ENCODE measurements at places on chromosomes 6 and 20.

GRCh38 chr6:119545245-119545644 is 195.7 kb upstream of the MAN1A1 start:
- DNase-seq: no peak

- no peak for DNase-seq
These were observed 112.1 kb downstream of the TCP11 start for GRCh38 chr6:35028781-35029769.

DNA sequence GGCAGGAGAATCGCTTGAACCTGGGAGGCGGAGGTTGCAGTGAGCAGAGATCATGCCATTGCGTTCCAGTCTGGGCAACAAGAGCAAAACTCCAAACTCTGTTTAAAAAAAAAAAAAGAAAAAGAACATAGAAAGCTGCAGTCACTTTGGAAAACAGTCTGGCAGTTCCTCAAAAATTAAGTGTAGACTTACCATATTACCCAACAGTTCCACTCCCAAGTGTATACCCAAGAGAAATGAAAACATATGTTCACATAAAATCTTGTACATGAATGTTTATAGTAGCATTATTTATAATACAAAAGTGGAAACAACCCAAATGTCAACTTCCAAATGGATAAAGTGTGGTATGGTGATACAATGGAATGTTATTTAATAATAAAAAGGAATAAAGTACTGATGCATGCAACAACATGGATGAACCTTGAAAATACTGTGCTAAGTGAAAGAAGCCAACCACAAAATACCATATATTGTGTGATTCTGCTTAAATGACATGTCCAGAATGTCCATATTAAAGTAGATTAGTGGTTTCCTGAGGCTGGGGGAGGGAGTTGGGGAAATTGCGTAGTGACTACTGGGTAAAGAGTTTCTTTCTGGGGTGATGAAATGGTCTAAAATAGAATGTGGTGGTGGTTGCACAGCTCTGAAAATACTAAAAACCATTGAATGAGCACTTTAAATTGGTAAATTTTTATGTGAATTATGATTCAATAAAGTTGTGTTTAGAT is 62.9 kb downstream of the SUN5 start:
- DNase-seq: no peak

GRCh38 chr6:128246472-128247260 is 273.7 kb downstream of the PTPRK start:
- DNase-seq: no peak

GRCh38 chr6:10746915-10747250 is 722 bp upstream of the TMEM14B start:
- DNase-seq: no peak

GRCh38 chr20:46406986-46407670 is 713 bp upstream of the ELMO2 start:
- DNase-seq: peak; percentile 91

- DNase-seq: no peak
These were observed 91.9 kb downstream of the FOXA2 start for GRCh38 chr20:22492497-22492896.

GRCh38 chr6:143734641-143735063 is 56.9 kb downstream of the PHACTR2 start:
- no peak for DNase-seq

GRCh38 chr6:79607000-79607399 is 24.1 kb upstream of the SH3BGRL2 start:
- DNase-seq: no peak

All from stimulated activated CD4-positive, alpha-beta T cell treated with anti-CD3 and anti-CD28 coated beads, Interleukin-12 subunit alpha, Interleukin-12 subunit beta, amount 100 ng/mL, for 4 hours (primary cell).